ENCODE measurements at places on chromosomes 4 and X.

- H3K27ac ChIP-seq, result no peak overlapping the region
- no peaks in the 10 kb centered on the region for H3K27me3 ChIP-seq
- no peak for DNase-seq
- no peaks in the 10 kb centered on the region for H3K4me1 ChIP-seq
- H3K4me3 ChIP-seq, result no peak overlapping the region
These were observed 44.0 kb downstream of the ARHGEF6 start for GRCh38 chrX:136736690-136737089.

- no peak for DNase-seq
- H3K4me3 ChIP-seq, result no peak overlapping the region
- H3K27me3 ChIP-seq, result no peaks in the 10 kb centered on the region
- no peak overlapping the region for H3K27ac ChIP-seq
- no peaks in the 10 kb centered on the region for H3K36me3 ChIP-seq
- H3K4me1 ChIP-seq, result no peaks in the 10 kb centered on the region
These were observed 63.5 kb upstream of the COL25A1 start for GRCh38 chr4:109365939-109366338.

- DNase-seq, result no peak
- no peak overlapping the region for H3K4me3 ChIP-seq
- H3K27me3 ChIP-seq, result no peaks in the 10 kb centered on the region
- no peaks in the 10 kb centered on the region for H3K36me3 ChIP-seq
- no peaks in the 10 kb centered on the region for H3K4me1 ChIP-seq
These were observed 11.6 kb downstream of the CXCR3 start for GRCh38 chrX:71606536-71607216.

DNA sequence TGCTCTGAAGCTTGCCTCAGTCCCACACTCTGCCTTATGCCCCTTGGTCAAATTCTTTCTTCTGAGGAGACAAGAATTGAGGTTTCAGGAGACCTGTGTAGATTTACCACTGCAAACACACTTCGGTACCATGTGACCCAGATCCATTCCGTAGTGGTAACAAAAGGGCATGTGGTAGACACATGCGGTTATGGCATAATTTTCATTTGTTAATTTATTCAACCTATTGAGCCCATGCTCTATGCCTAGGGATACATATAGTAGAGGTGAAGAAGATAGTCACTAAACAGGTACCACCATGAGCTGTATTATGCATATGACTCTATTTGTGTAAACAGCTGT is 190.9 kb downstream of the NDST4 start:
- H3K27ac ChIP-seq, result no peak overlapping the region
- no peaks in the 10 kb centered on the region for H3K27me3 ChIP-seq
- H3K4me1 ChIP-seq, result no peaks in the 10 kb centered on the region
- DNase-seq, result no peak
- no peak overlapping the region for H3K4me3 ChIP-seq
- no peaks in the 10 kb centered on the region for H3K36me3 ChIP-seq

- no peaks in the 10 kb centered on the region for H3K27me3 ChIP-seq
- no peak overlapping the region for H3K4me3 ChIP-seq
- no peaks in the 10 kb centered on the region for H3K36me3 ChIP-seq
- peak; percentile 36 for DNase-seq
- no peak overlapping the region for H3K27ac ChIP-seq
- peaks cover 50% of the 10 kb centered on the region for H3K4me1 ChIP-seq
These were observed 7.9 kb downstream of the HTRA3 start for GRCh38 chr4:8277356-8278008.

DNA sequence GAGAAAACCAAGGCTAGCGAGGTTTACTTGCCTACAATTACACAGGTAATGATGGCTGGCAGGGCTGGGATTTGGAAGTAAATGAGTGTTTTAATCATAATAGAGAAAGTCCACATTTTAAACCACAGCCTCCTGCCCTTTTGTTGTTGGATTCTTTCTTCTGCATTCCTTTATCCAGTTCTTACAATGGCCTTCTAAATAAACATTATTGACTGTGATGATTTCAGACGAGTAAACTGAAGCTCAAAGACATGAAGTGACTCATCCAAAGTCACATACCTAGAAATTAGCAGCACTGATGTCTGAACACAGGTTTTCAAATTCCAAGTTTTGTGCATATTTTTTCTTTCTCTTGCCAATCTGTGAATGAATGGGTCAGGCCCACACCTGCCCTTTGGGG is 51.2 kb upstream of the C1QTNF7 start:
- no peak for DNase-seq
- no peaks in the 10 kb centered on the region for H3K36me3 ChIP-seq
- H3K27ac ChIP-seq, result no peak overlapping the region
- H3K27me3 ChIP-seq, result no peaks in the 10 kb centered on the region
- H3K4me1 ChIP-seq, result peaks cover 7% of the 10 kb centered on the region

DNA sequence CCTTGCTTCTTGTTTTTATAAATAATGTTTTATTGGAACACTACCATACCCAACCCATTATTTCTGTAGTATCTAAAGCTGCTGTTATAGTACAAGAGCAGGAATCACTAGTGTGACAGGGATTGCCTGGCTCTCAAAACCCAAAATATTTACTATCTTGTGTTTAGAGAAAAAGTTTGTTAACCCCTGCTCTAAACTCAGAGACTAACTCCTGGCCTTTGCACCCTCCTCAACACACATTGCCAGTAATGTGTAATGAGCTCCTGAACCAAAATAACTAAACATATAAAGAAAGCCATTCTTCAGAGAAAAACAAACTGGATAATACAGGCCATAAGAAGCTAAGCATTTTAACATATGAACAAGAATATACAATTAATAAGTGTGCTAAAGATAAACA is 8.2 kb upstream of the FAT4 start:
- no peak overlapping the region for H3K27ac ChIP-seq
- H3K36me3 ChIP-seq, result no peaks in the 10 kb centered on the region
- H3K27me3 ChIP-seq, result no peaks in the 10 kb centered on the region
- DNase-seq, result no peak

DNA sequence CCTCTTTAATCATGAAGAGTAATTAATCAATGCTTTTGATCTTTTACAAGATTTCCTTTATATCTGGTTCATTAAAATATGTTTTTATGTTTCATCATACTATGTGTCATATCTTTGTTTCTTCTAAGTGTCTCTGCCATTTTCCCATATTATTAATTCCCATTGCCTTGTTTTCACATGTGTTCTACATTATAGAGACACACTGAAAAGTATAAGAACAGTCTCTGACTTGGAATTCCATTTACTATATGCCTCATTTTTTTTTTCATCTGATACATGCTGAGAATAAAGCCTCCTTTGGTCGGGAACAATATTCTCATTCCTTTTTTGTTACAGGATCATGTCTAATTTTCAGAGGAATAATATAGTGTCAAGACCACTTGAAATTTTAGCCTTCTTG is 4.3 kb downstream of the BANK1 start:
- no peaks in the 10 kb centered on the region for H3K27me3 ChIP-seq
- no peaks in the 10 kb centered on the region for H3K36me3 ChIP-seq
- no peak overlapping the region for H3K27ac ChIP-seq

- DNase-seq, result no peak
- H3K4me1 ChIP-seq, result peaks cover 2% of the 10 kb centered on the region
- peak overlapping the region; percentile 30 for H3K27ac ChIP-seq
- no peaks in the 10 kb centered on the region for H3K27me3 ChIP-seq
- no peak overlapping the region for H3K4me3 ChIP-seq
- H3K36me3 ChIP-seq, result no peaks in the 10 kb centered on the region
These were observed 137.1 kb downstream of the PJA1 start for GRCh38 chrX:69028006-69028760.

DNA sequence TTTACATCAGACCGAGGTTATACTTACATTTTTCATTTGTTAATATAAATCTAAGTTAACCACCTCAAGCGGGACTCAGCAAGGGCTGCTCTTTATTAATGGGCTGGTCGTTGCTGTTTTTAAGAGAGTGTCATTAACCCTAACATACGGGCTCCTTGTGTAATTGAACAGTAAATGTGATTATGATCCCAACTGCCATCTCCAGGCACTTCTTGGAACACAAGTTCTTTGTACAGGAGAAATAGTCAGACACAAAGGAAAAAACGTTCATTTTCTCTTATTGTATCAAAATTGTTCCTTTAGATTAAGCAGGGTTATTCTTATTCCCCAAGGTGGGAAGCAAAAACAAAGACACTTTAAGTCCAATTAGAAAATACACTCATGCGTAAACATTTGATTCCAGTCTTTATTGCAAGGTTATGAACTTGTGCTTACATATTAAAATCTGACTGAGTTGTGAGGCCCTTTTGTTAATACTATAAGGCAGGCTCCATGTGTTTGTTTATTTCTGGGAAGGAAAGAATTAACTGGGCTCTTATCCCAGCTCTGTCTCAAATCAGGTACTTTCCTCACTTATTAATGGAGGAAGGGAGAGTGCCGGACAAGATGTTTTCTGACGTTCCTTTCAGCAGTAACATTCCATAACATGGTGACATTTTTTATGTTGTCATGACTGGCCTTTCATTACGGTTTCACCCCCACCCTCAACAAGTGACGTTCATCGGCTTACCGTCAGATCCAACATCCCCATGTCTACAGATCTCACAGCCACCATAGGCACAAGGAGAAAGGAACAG is 95.9 kb downstream of the RASL11B start:
- no peak for DNase-seq
- no peak overlapping the region for H3K4me3 ChIP-seq
- H3K36me3 ChIP-seq, result no peaks in the 10 kb centered on the region
- no peaks in the 10 kb centered on the region for H3K27me3 ChIP-seq

- H3K27me3 ChIP-seq, result no peaks in the 10 kb centered on the region
- no peaks in the 10 kb centered on the region for H3K36me3 ChIP-seq
- peaks cover 15% of the 10 kb centered on the region for H3K4me1 ChIP-seq
These were observed at the start of gene LEF1 for GRCh38 chr4:108168671-108169523. Gene LEF1, minus strand, starts transcription at chr4:108168932. Its CDS starts 1,165 bp downstream, at chr4:108167767.

DNA sequence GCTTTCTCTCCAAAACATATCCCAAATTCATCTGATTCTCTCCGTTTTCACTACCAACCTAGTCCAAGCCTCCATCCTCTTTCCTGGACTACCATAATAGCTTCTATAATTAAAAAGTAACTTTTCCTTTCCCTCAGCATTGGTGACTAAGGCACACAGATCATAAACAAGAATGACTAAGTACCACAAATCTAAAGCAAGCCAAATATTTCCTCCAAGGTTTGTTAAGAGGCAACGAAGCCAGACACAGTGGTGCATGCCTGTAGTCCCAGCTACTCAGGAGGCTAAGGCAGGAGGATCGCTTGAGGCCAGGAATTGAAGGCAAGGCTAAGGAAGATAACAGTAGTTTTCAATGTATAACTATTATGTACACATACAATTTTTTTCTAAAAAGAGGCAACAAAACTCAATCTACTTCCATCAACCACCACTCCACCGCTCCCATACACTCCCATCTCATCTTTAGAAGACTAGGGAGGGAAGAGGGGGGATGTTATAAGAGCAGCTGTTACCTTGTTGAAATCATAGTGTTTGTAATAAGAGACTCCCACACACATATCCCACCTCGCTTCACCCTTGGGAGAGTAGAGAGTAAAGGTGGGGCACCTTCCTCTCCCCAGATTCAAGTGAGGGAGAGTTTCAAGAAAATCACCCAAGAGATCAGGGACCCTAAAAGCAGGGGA is 4.2 kb upstream of the JCHAIN start:
- no peak overlapping the region for H3K27ac ChIP-seq
- no peaks in the 10 kb centered on the region for H3K27me3 ChIP-seq
- H3K4me1 ChIP-seq, result no peaks in the 10 kb centered on the region

GRCh38 chr4:86108137-86108536 is 251.7 kb downstream of the MAPK10 start:
- H3K27me3 ChIP-seq, result no peaks in the 10 kb centered on the region
- H3K4me3 ChIP-seq, result no peak overlapping the region
- no peak for DNase-seq
- no peaks in the 10 kb centered on the region for H3K4me1 ChIP-seq

- no peaks in the 10 kb centered on the region for H3K4me1 ChIP-seq
- DNase-seq, result no peak
- no peak overlapping the region for H3K27ac ChIP-seq
- no peaks in the 10 kb centered on the region for H3K27me3 ChIP-seq
- no peaks in the 10 kb centered on the region for H3K36me3 ChIP-seq
- H3K4me3 ChIP-seq, result no peak overlapping the region
These were observed 10.9 kb upstream of the FGF16 start for GRCh38 chrX:77436271-77436670.

- H3K27me3 ChIP-seq, result no peaks in the 10 kb centered on the region
- no peak overlapping the region for H3K27ac ChIP-seq
- no peak overlapping the region for H3K4me3 ChIP-seq
- H3K4me1 ChIP-seq, result no peaks in the 10 kb centered on the region
- H3K36me3 ChIP-seq, result no peaks in the 10 kb centered on the region
These were observed 18.7 kb upstream of the KCNE5 start for GRCh38 chrX:109643687-109644086.

DNA sequence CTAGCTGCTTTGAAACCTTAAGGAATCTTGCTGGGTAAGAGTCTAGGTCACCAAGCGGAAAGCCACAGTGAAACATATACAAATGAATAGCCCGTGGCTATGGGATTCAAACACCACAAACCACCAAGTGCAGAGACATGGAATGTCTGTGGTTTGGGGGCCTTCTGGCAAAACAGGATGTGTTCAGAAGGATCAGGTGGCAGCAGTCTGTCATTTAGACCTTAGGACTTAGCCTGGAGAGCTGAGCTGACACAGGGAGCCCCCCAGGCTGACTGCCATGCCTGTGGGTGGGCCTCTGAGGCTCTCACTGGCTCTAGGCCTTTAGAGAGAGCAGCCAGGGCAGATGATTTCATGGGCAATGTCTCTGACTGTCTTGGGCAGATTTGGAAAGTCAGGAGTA is 225.6 kb downstream of the FBXW7 start:
- H3K4me1 ChIP-seq, result no peaks in the 10 kb centered on the region
- no peak overlapping the region for H3K4me3 ChIP-seq
- H3K27ac ChIP-seq, result no peak overlapping the region

DNA sequence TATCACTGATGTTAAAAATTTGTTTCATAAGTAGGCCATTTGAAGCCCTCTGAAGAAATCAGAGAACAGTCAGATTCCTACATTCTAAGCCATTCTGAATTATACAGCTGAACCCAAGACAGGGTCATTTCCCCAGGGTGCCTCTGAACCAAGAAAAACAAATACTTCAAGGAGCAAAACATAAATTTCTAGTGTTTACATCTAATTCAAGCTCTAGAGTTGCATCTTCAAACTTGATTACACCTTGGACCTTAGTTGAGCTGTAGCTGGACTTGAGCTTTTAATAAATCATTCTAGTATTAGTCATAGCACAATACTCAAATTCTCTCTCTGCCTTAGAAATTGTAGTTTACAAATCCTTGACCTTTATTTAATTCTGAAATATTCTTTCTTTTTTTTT is 87.6 kb upstream of the IL15 start:
- H3K27me3 ChIP-seq, result no peaks in the 10 kb centered on the region
- DNase-seq, result no peak

DNA sequence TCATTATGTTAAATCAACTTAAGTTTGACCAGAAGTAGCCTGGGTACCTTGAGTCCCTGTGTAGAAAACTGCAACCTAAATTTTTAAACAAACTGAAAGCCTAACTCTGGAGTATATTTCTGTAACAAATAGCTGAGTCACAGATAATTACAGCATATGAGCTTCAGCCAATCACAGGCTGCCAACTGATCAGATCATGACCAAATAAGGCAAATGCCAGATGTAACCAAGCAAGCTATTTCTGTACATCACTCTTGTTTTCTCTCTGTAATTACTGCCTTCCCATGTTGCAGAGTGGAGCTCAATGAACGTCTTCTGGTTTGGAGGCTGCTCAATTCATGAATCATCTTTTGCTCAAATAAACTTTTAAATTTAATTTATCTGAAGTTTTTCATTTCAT is 980.9 kb upstream of the DIAPH2 start:
- no peaks in the 10 kb centered on the region for H3K36me3 ChIP-seq
- no peak overlapping the region for H3K27ac ChIP-seq
- H3K4me3 ChIP-seq, result no peak overlapping the region
- H3K27me3 ChIP-seq, result no peaks in the 10 kb centered on the region
- DNase-seq, result no peak

All from ovary (tissue), 10 donors.